ENCODE measurements at places on chromosomes 1 and 21.

DNA sequence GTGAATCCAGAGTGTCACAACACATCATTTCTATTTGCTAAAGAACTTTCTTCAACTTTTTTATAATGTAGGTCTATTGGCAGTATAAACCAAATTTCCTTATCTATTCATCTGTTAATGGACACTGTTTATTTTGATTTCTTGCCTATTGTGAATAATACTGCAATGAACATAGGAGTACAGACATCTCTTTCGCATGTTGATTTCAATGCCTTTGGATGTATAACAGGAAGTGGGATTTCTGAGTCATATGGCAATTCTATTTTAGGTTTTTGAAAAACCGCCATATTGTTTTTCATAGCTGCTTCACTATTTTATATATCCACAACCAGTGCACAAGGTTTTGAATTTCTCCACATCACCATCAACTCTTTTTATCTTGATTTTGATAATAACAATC lies 198.7 kb downstream of the KCNT2 start:
- no peak for DNase-seq

GRCh38 chr1:112992780-112993179 lies 36.8 kb upstream of the SLC16A1 start:
- no peak for DNase-seq

DNA sequence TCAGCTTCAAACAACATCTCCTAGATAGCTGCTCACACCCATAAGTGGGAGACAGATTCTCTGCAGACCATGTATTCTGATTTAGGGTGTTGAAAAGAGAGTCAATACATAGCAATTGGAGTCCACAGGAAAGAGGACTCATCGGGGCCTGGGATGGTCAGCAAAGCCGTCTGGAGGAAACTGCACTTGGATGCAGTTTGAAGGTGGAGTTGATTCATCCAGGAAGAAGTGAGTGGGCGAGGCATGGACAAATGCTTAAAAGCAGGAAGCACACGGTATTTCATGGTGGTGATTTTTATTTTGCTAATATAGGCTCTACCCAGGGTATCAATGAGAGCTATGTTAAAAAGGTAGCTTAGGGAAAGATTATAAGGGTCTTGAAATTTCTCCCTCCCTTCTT lies 36.8 kb upstream of the DIRAS3 start:
- DNase-seq, result no peak

DNA sequence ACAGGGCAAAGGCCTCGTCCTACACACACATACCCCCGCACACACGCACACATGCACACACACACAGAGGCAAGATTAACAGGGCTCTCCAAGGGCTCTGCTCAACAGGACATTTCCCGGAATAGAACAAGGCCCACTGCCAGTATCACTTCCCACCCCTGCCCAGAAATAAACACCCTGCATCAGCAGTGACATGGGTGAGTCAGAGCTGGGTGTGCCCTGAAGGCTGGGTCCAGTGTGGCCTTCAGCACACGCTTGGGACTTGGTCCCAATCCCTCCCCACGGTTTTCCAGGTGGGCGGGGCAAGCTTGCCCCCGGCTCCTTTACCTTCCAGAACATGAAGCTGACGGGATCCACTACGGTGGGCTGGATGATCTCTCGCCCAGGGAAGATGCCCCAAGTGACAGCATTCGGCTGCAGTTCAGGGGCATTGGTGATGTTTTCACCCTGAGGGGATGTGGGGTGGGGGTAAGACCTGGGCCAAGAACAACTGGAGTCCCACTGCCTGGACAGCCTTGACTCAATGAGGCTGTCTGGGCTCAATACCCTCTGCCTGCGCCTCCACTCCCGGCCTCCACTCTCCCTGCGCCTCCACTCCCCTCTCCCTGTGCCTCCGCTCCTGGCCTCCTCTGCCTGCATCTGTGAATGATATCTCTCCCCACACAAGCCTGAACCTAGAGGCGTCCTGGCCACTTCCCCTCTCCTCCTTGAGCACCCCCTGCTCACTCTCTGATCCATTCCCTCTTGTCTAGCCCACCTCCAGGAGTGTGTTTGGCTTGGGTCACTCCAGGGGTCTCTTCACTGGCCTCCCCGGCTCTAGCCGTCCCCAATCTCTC lies 14.7 kb downstream of the MTHFR start:
- DNase-seq, result no peak

GRCh38 chr1:110356379-110356778 lies 17.2 kb downstream of the RBM15 start:
- DNase-seq, result no peak

- DNase-seq, result no peak
Measured at GRCh38 chr1:69305621-69306020, 262.1 kb upstream of the LRRC7 start.
